ENCODE measurements at places on chromosomes 4 and X.

GRCh38 chr4:4341861-4342650 is 44.8 kb upstream of the NSG1 start:
- no peak for DNase-seq

- no peak for DNase-seq
These were observed 89.7 kb downstream of the SYTL5 start for GRCh38 chrX:38095971-38096529.

DNA sequence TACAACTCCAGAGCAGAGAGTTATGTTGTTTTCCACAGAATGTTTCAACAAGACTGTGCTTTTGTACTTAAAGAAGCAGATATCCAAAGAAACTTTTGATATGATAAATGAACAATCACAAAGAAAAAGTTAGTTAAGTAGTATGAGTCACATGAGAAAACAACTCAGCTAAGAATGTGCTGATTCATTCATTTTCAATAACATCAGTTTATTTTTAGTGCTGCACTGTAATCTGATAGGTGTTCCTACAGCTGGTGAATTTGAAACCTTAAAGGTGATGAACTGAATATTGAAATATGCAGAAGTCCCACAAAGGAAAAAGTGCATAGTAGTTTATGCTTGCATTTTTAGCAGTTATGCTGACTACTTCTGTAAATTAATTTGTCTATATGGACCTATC is 180.3 kb upstream of the TENM3 start:
- DNase-seq = no peak

GRCh38 chr4:149306537-149306936 is 509.1 kb downstream of the IQCM start:
- DNase-seq = peak; percentile 41

DNA sequence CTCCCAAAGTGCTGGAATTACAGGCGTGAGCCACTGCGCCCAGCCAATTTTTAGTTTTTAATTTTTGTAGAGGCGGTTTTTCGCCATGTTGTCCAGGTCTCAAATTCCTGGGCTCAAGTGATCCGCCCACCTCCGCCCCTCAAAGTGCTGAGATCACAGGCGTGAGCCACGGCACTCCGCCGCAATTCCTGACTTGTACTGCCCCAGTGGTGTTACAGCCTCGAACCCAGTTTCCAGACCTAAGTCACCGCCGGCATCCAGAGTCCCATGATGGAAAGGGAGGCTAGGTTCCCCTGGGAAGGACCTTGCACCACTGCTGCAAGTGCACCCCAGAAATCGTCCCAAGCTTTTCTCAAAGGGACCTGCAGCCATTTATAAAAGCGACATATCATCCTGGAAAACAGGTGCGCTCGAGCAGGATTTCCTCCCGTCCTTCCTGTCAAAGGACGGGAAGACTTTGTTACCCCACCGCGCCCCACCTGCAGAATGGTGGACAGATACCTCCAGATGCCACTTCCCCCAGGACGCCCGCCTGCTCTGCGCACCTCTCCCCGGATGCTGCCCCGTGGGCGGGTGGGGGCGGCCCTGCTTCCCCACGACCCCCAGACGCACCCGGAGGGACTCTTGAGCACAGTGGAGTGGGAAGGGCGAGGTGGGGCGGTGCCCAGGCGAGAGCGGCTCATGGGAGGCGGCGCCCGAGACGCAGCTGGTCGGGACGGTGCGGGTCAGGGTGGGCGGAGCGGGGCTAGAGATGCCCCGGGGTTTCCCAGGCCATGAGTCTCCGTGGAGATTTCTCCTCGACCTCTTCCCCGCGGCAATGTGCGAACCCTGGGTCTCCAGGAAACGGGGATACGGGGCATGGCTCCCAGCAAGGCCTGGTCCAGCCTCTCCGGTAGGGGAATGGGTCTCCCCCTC is 947 bp upstream of the RPL10 start:
- DNase-seq = peak; percentile 78

GRCh38 chr4:55530691-55531090 is 16.0 kb downstream of the CLOCK start:
- DNase-seq = no peak

DNA sequence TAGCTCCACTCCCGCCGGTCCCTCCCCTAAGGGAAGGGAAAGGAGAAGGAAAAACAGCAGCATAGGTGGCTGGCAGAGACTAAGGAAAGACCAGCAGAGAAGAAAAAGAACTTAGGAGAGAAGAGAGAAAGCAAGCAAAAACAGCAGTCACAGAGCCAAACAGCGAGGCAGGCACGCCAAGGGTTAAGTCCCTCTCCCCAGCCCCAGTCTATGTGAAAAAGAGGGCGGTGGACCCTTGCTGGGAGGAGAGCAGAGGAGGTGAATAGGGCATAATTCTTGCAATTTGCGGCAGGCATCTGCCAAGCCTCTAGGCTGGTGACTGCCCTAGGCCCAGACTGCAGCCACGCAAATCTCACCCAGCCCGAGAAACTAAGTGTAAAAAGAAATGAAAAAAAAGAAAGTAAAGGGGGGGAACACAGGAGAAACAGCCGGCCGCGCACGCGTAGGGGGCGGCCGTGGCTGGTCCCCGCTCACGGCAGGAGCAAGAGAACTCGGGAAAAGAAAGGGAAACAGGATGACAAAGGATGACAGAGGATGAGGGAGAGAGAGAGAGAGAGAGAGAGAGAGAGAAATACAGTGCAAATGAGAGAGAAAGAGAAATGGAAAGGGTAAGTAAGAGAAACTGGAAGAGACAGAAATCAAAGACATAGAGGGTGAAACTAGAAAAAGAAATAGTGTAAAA is 48.6 kb downstream of the MAGEA9 start:
- DNase-seq = peak; percentile 18

- DNase-seq = no peak
These were observed 2.9 kb downstream of the LAMTOR3 start for GRCh38 chr4:99891351-99891750.

GRCh38 chr4:78168029-78168428 is 110.9 kb downstream of the FRAS1 start:
- no peak for DNase-seq

GRCh38 chr4:169179609-169180521 is 90.9 kb downstream of the SH3RF1 start:
- DNase-seq = no peak

GRCh38 chr4:23884741-23885140 is 5.1 kb downstream of the PPARGC1A start:
- DNase-seq = no peak

DNA sequence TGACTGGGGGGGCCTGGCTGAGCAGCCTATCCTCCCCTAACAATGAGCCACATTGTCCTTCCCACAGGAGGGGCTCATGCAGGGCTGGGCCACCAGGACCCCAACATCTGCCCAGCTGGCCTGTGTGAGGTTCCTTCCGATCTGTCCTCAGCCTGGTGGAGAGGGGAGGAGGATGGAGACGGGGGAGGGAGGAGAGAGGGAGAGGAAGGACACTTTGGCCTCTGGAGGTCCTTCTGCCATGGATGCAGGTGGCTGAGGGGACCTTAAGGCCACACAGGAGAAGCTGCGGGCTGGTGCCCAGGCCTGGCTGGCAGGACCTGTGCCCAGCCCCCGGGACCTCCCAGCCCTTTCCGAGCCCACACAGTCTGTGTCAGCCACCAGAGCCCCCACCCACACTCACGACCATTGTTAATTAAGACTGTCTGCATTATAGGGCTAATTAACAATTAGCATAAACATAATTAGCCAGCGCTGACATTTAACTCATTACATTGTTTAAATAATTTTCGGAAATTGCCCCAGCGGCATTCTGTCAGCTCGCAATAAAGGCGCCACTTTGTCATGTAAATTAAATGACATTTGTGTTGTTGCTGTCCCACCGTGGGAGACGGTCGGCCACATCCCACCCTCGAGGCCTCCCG is 53.0 kb upstream of the NKX1-1 start:
- DNase-seq = no peak

DNA sequence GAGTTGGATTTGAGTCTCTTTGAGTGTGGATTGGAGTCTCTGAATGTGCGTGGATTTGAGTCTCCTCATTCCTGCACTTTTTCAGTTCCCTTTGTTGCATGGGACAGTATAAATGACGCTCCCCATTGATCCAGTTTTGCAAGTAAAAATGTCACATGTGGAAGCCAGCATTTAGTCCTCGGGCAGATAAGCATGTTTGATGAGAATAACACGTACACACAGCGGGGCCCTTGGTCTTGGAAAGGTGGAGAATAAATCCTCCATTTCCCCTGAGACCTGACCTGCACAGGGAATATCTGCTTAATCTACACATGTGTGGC is 8.1 kb downstream of the P2RY8 start:
- DNase-seq = no peak

GRCh38 chr4:5796976-5797375 is 86.0 kb downstream of the EVC start:
- no peak for DNase-seq

DNA sequence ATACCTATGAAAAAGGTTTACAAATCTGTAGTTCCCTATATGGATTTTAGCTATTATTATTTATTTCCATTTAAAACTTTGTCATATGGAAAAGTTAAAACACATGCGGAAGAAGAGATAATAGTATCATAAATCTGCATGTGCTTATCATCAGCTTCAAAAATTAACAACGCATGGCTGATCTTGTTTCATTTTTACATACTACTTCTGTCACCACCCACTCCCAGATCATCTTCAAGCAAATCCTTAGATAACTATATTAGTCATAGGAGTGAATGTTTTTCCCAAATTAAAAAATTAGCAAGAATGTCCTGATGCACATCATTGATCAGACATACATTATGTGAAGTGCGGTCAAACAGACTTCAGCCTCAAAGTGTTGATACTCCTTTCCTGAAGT is 24.6 kb upstream of the MOB1B start:
- DNase-seq = no peak
